ENCODE measurements at places on chromosomes 4 and X.

GRCh38 chrX:151754641-151755215 is 20.2 kb downstream of the CNGA2 start:
- DNase-seq, result no peak

GRCh38 chrX:38750551-38750950 is 50.7 kb upstream of the MID1IP1 start:
- no peak for DNase-seq

DNA sequence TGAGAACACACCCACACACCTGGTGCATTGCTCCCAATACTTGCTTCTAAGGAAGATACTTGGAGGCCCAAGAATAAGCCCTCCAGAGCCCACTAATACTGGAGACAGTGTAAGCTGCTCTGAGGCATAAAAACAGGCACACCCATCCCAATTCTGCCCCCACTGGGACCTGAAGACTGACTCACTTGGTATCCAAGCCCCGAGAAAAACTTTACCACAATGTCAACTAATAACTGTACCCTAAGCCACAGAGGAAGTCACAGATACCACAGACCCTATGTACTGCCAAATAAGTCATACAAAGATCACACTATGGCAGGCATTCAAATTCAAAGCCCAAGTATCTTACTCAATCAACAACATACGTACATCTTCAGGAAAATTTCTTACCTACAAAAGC is 398.2 kb upstream of the SPANXN1 start:
- DNase-seq, result no peak

DNA sequence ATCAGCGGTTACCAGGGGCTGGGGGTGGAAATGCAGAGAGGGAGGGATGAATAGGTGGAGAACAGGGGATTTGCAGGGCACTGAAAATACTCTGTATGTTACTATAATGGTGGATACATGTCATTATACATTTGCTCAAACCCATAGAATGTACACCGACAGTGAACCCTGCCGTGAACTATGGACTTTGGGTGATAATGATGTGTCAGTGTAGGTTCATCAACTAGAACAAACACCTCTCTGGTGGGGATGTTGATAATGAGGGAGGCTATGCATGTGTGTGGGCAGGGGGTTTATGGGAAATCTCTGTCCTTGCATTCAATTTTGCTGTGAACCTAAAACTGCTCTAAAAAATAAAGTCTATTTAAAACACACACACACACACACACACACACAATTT is 11.5 kb downstream of the HPSE start:
- no peak for DNase-seq

GRCh38 chrX:49175435-49176274 is 4.0 kb downstream of the PLP2 start:
- DNase-seq, result no peak

GRCh38 chr4:177264788-177265422 is 44.8 kb upstream of the NEIL3 start:
- DNase-seq, result no peak

DNA sequence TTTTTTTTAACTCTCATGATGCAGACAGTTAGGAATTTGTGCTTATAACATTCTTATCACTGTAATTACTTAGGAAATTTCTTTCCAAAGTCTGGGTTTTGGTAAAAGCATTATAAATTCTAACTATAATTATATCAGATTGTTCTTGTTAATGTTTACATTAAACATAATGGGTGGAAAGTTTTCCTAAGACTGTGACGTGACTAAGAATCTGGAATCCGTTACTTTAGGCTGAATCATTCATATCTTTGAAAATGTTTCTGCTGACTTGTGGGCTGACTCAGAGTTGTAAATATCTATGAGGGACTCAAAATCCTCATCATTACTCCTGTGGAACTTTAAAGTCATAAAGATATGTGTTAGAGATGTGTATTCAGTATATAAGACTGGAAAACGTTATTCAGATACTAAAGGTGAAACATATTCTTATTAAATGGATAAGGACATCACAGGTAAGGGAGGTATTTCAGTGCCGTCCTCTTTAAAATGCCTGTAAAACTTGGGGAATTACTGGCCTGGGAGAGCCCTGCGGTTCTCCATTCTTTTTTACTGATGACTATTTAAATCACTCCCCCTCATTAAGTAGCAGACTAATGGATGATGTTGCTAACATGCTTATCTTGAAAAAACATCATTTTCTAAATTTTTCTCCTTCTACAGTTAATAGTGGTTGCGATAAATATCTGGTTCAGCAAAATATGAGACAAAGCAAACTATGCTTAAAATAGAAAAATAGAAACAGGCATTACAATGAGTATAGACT is 159.0 kb downstream of the DCLK2 start:
- DNase-seq, result peak; percentile 55

- no peak for DNase-seq
Observed at GRCh38 chr4:27327421-27328181, 467.0 kb downstream of the STIM2 start.

- DNase-seq, result no peak
Observed at GRCh38 chr4:44447563-44448504, 775 bp downstream of the KCTD8 start.

DNA sequence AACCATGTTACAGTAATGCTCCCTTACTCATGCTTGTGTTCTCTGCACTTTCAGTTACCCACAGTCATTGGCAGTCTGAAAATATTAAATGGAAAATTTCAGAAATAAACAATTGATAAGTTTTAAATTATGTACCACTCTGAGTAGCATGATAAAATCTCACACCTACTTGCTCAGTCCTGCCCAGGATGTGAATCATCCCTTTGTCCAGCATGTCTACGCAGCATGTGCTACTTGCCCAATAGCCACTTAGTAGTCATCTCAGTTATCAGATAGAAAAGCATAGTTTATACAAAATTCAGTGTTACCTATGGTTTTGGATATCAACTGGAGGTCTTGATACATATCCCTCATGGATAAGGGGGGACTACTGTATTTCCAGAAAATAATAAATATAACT is 577.1 kb downstream of the GALNTL6 start:
- DNase-seq, result no peak

DNA sequence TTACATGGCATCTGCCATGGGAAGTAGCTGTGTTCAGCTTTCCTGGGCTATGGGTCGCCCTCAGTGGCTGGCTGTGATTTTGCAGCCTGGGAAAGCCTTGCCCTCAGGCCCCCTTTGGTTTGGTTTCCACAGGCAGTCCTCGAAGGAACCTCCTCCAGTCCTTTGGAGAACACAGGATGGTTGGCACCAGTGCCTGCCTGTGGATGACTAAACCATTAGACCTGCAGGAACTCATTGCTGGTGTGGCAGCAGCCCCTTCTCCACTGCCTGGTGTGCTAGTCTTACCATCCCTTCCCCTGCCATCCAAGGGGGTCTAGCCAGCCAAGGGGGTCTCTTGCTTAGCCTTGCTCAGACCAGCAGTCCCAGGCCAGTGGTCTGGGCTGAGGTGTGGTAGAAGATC is 71.4 kb upstream of the PJA1 start:
- no peak for DNase-seq

Measured in hepatic stellate cell (primary cell).